ENCODE measurements at places on chromosomes 6 and 20.
A peak's percentile ranks its signal among the peaks of the same experiment; 100 is the strongest.

GRCh38 chr6:90893400-90893799, 306.5 kb upstream of the MAP3K7 start:
- DNase-seq, result no peak

DNA sequence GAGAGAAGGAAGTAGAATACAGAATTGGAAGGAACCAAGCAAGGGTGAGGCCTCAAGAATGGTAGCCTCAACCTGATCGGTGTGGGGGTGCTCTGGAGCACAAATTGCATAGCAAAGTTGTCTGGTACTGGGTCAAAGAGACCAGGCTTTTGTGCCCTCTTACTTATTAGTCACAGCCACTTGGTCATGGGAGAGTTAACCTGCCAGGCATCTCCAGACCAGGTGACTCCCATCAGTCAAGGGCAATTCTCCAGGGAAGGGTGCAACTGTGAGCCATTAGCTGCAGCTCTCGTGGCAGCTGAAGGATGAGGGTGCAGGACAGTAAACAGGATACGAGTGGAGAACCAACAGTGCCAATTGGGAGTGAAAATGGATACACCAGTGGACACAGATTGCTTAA, 47.7 kb upstream of the PLCB4 start:
- no peak for DNase-seq

DNA sequence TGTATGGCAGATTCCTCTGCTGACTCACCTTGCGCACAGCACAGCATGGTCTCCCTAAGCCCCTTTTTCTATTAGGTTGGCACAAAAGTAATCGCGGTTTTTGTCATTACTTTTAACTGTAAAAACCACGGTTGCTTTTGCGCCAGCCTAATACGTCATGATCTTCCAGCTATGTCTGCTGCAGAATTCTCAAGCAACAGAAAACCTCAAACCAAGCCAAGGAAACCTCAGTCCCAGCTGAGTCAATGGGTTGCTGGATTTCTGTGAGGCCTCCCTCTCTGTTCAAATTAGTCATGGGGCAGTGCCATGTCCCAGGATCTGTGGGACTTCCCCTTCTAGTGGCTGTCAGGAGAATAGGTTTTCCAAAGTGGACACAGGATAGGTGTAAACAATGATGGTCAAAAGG, 15.7 kb upstream of the ENPP1 start:
- DNase-seq, result no peak

DNA sequence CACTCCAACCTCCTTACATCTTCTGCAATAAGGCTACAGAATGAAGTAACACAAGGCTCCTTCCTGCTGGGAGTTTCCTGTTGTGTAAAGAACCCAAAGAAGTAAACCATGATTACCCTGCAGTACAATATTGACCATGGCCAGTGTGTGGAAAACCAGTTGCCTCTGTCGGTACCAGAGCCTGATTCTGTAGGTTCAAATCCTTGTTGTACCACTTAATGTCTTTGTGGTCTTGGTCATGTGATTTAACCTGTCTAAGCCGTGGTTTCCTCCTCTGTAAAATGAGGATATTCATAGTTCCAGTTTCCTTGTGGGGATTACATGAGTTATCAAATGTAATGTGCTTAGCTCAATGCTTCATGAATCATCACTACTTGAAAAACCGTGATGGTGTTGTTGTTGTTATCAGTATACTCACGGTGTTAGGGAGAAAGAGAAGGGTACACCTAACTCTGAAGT, 60.3 kb upstream of the PRELID3B start:
- DNase-seq, result no peak

GRCh38 chr6:47026679-47027078, 15.5 kb downstream of the ADGRF1 start:
- no peak for DNase-seq

GRCh38 chr6:88490908-88491264, 324.7 kb upstream of the CNR1 start:
- DNase-seq, result no peak

DNA sequence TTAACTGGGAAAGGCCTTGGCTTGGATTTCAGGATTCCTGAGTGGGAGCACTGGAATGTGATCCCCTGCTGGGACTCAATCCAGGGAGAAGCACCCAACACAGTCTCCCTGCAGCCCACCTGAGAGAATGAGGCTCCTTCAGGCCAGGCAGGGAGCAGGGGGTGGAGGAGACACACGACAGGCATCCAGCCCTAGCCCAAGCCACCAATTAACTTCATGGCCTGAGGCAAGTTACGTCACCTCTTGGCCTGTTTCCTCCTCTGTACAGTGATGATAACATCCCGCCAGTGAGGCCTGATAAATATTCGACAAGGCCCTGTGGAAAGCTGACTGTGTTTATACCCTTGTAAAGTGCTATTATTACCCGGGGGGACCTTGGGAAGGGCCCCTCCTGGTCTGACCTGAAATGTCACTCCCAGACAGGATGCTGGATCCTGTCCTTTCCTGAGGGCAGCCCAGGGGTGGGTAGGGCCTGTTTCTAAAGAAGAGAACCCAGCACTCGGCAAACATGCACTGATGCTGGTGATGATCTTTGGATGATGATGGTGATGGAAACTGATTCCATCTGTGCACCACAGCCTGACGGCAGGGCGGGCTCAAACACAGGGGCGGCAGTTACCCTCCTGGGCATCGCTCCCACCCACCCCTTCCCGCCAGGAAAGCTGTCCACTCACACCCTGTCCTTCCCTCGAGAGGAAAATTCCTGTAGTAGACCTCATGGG, 12.4 kb downstream of the FRS3 start:
- DNase-seq, result no peak

- DNase-seq, result no peak
These were observed 58.2 kb downstream of the PIGU start for GRCh38 chr20:34618676-34619075.

GRCh38 chr20:16596991-16597390, 23.7 kb upstream of the KIF16B start:
- DNase-seq, result no peak

- DNase-seq, result no peak
These were observed 55.6 kb upstream of the CSE1L start for GRCh38 chr20:48990467-48990866.

GRCh38 chr6:11878735-11879134, 100.1 kb upstream of the ADTRP start:
- no peak for DNase-seq

GRCh38 chr6:11309947-11310665, 77.6 kb upstream of the NEDD9 start:
- DNase-seq, result no peak

GRCh38 chr6:143961886-143962878, 45.9 kb downstream of the PLAGL1 start:
- no peak for DNase-seq

- DNase-seq, result no peak
These were observed 147.8 kb downstream of the PHACTR3 start for GRCh38 chr20:59752101-59752586.

DNA sequence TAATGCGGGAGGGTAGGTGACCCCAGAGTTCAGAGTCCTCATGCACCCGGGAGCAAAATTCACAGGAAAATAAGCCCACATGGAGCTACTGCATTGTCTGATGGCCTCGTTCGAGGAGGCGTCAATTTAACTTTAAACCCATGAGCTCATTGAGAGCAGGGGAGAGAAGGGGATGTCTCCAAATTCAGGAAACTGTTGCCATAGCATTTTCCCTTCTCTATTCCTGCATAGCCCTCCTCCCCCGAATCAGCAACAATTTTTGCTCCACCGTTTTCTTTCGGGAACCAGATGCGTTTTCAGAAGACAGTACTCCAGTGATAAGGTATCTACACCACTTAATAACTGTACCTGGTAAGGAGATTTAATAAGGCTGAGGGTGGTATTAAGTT, 324 bp upstream of the LAMP5 start:
- no peak for DNase-seq

DNA sequence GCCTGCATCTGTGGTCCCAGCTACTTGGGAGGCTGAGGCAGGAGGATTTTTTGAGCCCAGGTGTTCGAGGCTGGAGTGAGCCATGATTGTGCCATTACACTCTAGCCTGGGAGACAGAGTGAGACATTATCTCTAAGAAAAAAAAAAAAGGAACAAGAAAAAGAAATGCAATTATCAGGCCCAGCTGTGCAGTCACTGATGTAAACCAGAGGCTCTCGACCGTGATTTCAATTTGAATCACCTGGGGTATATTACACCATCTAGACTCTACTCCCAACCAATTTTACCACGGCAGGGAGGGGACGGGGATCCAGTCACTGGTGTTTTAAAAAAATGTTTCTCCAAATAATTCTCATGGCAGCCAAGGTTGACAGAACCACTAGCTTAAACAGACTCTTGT, 48.8 kb upstream of the NKX2-2 start:
- no peak for DNase-seq

DNA sequence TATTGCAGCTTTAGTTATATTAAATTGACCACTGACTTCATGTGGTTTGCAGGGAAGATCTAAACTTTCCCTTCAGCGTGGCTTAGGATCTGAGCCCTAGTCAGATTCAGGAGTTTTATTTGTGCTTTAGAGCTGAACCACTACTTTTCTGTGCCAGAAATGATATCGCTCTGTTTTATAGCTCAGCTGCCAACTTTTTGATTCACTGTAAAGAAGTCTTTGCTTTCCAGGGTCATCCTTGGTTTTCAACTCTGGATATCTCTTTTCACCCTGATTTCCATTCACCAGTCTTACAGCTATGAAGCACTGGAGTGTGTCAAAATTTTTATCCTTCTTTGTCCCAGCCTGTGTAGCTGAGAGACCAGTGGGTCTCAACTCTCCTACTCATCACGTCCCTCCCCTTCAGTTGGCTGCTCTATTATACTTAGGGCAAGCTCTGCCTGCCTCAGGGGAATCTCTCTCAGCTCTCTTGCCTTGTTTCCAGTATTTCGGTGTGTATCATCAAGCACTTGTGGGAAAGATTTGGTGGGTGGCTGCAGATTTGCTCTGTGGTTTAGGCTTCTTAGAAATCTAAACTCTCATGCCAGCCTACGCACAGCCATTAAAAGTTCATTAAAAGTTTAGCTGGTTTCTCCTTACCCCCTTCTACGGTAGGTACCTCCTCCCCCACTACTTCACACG, 425.5 kb downstream of the TENT5A start:
- no peak for DNase-seq

DNA sequence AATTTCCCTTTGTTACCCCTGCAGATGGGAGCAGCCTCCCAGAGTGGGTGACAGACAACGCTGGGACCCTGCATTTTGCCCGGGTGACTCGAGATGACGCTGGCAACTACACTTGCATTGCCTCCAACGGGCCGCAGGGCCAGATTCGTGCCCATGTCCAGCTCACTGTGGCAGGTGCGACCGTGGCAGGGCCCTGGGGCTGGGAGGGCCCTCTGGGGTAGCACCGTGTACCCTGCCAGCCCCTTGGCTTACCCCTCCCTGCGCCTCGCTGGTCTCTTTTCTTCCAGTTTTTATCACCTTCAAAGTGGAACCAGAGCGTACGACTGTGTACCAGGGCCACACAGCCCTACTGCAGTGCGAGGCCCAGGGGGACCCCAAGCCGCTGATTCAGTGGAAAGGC, 29.4 kb upstream of the SRF start:
- no peak for DNase-seq

GRCh38 chr6:16157492-16157891, 28.6 kb downstream of the MYLIP start:
- DNase-seq, result no peak

GRCh38 chr20:34921436-34921835, 34.2 kb downstream of the GSS start:
- DNase-seq, result no peak

DNA sequence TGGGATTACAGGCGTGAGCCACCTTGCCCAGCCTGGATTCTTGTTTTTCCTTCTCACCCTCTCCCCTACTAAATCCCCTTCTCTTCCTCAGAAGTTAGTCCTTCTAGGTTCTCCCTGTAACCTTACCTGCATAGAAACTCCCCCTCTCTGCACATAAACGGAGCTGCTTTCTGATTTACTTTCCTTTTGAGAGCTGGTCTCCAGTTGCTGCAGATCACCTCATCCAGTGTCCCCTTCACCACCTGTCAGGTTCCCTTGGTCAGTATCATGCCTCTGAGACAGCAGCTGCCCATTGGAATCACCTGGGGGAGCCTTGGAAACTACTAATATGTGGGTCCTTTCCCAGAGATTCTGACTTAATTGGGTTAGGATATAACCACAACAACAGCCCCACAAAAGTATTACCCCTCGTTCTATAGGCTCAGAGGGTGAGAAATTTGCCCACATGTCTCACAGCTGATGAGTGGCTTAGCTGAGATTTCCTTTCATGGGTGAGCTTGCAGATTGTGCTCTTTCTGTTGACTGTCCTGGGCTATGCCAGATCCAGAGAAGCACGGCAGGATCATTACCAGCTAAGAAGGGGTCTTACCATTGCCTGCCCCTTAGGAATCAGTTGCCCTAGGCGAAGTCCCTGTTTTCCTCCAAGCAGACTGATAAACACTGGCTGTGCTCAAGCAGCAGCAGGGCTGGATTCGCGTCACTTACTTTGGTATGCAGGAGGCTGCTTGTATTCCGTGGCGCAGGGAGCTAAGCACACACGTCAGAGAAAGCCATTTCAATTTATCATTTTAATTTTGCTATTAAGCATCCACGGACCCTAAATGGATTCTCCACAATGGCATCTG, 51.3 kb downstream of the AKAP12 start:
- no peak for DNase-seq

- DNase-seq, result peak; percentile 3
These were observed 37.1 kb upstream of the B4GALT5 start for GRCh38 chr20:49750611-49751396.

DNA sequence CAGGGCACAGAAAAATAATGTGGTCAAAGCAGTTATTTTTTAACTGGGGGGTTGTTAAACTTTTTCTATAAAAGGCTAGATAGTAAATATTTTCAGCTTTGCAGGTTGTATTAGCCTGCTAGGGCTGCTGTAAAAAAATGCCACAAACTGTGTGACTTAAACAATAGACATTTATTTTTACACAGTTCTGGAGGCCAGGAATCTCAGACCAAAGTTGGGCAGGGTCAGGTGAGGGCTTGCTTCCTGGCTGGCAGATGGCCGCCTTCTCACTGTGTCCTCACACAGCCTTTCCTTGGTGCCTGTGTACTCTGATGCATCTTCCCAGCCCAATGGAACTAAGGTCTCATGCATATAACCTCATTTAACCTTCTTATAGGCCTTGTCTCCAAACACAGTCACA, 294.7 kb downstream of the PTPRT start:
- DNase-seq, result no peak

DNA sequence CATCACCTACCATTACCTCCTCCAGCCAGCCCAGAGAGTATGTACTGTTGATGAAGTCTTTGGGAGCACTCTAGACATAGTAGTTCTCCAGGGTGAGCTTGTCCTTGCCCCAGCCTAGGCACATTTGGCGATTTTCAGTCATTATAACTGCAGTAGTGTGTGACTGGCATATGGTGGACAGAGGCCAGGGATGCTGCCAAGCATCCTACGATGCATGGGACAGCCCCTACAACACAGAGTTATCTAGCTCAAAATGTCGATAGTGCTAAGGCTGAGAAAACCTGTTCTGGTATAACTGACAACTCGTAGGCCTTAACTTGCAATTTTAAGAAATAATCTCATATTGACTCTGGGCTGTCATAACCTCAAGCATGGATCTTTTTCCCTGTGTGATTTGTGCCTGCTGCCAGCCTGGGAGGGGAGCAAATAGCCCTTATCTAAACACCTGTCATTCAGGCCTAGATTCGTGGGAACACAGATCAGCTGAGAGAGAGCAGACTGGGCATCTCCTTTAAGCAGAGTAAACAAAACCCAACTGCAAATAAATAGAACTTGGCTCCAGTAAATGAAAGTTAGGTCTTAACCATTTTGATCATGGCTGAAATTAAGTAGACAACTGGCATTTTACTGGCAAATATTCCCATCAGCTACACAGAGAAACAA, 102.6 kb downstream of the SPTLC3 start:
- no peak for DNase-seq

- no peak for DNase-seq
These were observed 57.2 kb downstream of the LYRM4 start for GRCh38 chr6:5203546-5203945.

- no peak for DNase-seq
These were observed 319.7 kb upstream of the MAN1A1 start for GRCh38 chr6:119669221-119669620.
